ENCODE measurements at places on chromosomes 5 and 9.

GRCh38 chr5:62627121-62627520, 48.5 kb downstream of the LRRC70 start:
- no peak for DNase-seq

DNA sequence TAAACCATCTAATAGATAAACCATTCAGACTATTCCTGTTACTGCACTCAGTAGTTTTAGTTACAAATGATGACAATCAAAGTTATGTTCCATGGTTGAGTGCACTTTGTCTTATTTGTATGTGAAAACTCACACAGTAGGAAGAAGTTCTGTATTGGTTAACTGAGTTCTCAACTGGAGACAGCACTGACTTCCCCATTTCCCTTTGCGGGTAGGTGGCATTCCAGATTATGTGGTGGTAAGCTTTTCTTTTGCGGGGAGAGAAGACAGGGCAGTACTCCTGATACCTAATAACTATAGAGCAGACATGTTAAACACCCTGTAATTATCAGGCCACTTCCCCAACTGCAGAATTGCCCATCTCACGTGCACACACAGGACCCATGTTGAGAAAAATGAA, 24.4 kb downstream of the TARS1 start:
- no peak for DNase-seq

DNA sequence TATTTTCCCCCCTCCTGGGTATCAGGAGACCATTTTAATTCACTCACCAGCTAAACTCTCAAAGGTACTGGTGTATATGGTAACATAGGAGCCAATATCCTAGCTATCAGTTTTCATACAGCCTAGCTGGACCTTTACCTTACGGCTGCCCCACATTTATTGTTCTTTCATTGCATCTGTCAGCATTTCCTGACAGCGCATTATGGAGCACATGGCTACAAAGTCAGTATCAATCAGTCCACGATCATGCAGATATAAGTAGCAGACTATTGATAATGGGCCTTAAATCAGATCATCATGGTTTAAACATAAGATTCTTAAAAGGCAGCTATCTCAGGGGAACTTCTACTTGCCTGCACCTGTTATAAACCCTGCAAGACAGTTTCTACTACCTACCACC, 304.7 kb downstream of the KIAA0825 start:
- DNase-seq, result no peak

GRCh38 chr9:87498811-87499360, 1.2 kb downstream of the DAPK1 start:
- DNase-seq, result no peak

All from HL-60 (cell line).